ENCODE measurements at places on chromosomes 4 and X.

- DNase-seq: no peak
Observed at GRCh38 chr4:71648448-71648847, 135.4 kb downstream of the GC start.

- no peak for DNase-seq
Observed at GRCh38 chr4:99687120-99687519, 29.5 kb upstream of the C4orf54 start.

- no peak for DNase-seq
Observed at GRCh38 chrX:2176733-2177132, 324.0 kb downstream of the DHRSX start.

- DNase-seq: no peak
Observed at GRCh38 chr4:970854-971520, 2.4 kb downstream of the DGKQ start.

DNA sequence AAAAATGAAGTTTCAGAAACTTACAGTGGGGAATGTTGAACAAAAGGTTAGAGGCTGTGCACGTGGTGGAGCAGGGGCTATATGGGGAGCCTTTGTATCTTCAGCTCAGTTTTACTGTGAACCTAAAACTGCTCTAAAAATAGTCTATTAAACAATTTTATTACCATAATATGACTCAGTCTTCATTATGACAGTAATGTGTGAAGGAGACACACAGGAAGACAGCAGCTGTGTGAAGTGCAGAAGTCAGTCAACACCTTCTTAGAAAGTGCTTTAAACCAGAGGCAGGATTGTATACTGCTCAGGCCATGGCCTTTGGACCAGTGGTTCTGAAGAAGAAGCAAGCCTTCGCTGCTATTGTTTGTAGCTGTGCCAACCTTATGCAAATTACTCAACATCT lies 89.7 kb downstream of the ARHGAP10 start:
- no peak for DNase-seq

GRCh38 chr4:173039617-173040577 lies 128.7 kb upstream of the GALNT7 start:
- no peak for DNase-seq

DNA sequence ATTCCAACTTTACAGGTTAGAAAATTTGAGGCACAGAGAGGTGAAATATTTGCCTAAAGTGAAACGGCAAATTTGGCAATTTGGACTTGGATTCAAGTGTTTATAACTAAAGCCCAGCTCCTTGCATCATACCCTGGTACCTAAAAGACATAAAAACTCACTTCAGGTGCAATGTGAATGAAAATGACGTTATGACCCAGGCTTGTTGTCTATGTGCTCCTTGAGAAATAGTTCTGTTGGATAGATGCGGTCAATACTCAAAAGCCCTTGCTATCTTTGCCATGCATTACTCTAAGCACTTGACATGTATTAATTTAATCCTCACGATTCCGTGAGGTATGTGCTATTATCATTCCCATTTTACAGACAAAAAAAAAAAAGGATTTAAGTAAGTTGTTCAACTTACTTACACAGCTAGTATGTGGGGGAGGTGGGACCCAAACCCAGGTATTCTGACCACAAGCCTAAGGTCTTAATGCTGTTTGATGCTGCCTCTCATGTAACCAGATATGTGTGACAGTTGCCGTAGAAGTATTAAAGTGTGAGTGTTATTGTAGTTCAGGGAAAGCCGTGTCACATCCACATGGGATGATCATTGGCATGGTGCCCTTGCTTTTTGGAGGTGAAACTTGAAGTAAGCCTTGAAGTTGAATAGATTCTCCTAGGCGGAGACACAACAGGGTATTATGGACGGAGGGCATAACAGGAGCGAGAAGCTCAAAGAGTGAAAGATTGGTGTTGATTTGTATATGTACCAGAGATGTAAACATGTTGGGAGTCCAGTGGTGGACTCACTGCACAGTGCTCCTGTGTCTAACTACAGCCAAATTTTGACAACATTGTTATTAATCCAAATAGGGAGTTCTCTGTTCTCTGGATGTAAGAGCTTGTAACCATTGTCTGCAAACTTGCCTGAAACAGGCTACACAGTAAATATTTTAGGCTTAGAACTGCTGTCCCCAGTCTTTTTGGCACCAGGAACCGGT lies 3.1 kb downstream of the SCML1 start:
- no peak for DNase-seq

DNA sequence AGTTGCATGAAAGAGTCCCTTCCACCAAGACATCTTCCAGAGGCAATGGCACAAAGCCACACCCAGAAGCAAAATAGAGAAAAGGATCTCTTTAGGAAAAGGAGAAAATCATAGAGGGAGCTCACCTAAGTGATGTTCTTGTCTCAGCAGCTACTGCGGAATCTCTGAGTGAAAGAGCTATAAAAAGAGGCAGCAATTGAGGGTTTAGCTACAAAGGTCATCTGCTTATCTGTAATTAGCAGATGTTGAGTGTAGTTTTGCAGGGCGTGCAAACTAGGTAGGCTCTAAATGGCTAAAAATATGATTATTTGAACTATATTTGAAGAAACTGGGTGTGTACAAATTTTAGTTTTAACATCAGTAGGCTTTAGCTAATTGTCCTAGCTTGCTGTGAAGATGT lies 276.0 kb downstream of the HS3ST1 start:
- DNase-seq: no peak

DNA sequence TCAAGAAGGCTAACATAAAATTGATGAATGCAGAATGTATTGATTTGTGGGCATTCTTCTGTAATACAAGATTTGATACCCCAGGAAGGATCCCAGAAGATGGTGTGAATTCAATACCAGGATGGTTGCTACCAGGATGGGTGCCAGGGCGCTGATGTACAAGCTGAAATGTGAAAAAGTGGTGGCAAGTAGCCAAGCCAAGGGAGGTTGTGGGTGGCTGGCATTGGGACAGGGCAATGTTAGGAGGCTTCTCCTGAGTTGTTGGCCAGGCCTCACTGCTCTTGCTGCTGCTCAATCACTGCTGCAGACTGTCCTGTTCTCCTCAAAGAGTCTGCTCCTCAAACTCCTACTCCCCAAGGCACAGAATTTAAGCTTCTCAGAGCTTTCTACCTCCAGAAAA lies 77.1 kb downstream of the RBM46 start:
- DNase-seq: no peak

DNA sequence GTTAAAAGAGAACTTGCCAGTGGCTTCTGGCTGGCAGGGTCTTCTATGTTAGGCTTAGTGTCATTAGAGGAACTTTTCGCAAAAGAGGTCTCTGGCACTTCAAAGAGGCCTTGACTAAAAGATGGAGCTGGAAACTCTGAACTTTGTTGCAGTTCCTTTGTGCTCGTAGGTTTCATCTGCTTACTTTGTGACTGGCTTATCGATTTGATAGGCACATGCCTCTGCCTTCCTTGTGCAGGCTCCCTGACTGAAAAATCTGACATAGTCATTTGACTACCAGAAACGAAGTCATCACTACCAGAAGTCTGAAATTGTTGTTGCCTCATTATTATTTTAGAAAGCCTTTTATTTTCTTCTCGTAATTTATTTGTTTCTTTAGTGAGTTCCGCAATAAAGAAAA lies 93.9 kb upstream of the IL13RA1 start:
- no peak for DNase-seq

- DNase-seq: no peak
Observed at GRCh38 chr4:152988721-152989553, 52.8 kb downstream of the FHDC1 start.

- no peak for DNase-seq
Observed at GRCh38 chrX:45137531-45137930, 63.1 kb downstream of the DIPK2B start.

DNA sequence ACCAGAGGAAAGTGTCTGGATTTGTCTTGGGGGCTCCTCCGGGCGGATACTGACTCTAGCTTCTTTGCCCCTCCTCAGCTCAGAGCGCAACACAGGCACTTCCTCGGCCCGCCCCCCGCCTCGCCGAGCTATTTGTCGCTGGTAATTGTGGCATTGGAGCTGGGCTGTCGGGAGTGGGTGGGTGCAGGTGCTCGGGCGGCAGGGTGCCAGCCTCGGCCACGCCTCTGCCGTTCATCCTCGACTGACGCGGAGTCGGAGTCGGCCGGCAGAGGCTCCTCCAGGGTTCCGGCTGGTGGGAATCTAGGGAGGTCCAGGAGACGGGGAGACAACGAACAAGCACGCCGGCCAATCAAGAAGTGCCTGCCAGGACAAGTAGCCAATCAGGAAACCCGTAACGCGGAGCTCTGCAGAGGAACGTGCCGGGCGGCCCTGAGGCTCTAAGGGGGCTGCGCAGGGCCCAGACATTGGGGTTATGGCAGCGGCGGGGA lies 3.9 kb upstream of the SYN1 start:
- peak; percentile 63 for DNase-seq

GRCh38 chr4:178414881-178415446 lies 972.7 kb upstream of the AGA start:
- no peak for DNase-seq

DNA sequence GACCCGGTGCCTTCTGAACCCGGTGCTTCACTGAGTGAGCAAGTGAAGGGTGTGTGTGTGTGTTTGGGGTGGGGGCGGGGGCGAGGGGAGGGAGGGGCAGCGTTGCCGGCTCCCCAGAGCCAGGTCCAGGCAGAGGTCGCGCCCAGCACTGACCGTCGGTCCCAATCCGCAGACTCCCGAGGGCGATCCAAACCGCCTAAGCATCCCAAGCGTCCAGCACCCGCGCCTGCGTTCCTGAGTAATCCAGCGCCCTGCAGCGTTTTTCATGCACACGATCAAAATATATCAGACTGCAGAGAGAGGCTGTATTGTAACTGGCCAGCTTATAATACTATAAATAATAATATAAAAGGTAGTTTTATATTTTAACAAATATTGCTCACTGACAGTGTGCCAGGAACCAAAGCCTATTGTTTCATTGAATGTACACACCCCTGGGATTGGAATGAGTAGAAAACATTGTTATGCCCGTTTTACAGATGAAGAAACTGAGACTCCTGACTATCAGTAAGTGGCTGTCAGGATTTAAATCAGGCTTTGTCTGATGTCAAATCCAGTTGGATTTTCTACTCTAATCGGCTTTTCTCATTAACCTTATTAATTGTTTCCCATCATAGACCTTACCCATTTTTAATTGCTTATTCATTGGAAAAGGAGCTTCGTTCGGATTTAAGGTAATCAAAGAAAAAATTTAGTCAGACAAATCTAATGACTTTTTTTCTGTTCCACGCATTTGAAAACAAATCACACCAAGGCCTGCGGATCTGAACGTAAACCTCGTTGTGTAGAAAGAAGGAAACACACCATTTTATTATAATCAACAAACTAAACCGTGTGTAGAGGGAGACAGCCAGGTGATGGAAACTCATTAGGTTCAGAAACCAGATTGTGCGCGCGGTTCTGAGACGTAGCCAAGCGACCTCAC lies 4.0 kb upstream of the NKX3-2 start:
- DNase-seq: no peak

DNA sequence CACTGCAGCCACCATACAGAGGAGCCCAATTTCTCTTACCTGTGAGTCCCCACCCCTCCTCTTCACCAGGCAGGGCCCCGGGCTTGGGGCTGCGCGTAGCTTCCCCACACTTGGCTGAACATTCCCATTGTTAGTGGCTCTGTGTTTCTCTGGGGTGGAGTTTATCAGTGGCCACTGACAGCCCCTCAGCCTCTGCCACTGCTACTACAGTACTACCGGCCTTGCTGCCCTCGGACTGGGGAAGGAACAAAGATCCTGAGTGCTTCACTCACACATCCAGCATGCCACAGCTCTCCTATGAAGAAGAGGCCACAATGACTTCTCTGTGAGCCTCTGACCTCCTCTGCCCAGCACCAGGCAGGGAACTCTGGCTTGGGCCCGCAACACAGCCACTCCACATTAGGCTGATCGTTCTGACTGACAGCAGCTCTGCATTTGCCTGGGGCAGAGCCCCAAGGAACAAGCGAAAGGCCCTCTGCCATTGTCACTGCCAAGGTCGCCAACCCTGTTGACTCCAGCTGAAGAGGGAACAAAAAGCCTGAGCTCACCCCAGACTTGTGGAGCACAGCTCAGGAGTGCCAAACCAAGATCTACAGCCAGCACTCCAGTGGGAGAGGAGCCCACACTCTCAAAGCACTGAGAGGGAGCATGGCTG lies 24.0 kb downstream of the ABCB7 start:
- no peak for DNase-seq

DNA sequence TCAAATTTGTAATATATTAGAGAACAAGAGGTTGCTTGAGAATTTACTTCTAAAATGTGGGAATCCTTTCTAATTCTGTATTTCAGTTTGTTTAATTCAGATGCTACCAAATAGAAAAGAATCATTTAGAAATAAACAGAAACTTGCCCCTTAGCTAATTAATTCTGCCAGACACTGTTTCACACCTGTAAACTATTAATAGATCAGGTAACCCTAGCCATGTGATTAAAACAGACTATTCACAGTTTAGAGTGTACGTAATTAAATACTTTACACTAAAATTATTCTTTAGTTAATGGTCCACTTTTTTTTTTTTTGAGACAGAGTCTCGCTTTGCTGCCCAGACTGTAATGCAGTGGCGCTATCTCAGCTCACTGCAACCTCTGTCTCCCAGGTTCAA lies 124.0 kb downstream of the PTPN13 start:
- no peak for DNase-seq

DNA sequence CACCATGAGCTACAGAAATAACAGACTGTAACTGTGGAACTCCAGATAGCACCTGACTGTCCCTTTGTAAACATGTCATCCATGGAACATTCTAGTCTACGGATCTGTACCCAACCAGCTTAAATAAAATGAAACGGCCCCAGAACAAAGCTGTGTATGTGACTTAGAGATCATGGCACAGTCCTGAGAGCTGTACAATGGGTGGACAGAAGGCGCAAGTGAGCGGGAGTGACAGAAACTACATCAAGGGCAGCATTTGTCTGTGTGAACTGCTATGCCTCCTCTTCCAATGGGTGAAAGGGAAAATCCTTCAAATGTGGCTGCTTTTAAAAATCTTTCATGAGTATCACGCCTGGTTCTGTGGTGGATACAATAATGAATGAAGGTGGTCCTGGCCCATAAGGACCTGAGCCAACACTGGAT lies 72.5 kb downstream of the FAT1 start:
- no peak for DNase-seq

- no peak for DNase-seq
Observed at GRCh38 chr4:158588777-158589176, 67.1 kb downstream of the RXFP1 start.

DNA sequence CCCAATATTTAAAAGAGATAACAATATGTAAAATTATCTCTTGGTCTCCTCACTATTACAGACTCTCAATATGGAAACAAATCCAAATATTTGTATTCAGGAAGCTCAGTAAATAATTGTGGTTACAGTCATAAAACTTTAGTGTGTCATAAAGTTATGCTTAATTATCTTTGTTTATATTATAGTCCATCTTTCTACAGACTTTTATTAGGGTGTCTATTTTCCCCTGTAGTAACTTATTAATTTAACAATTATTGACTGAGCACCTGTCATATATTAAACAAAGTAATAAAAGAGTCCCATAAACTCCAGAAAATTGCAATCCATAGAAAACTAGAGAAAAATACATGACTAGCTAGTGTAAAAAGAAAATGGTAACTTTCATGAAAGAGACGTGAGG lies 61.6 kb upstream of the GPM6A start:
- no peak for DNase-seq

GRCh38 chr4:28772788-28773187 lies 1912.1 kb downstream of the STIM2 start:
- no peak for DNase-seq

GRCh38 chr4:118398226-118399090 lies 45.7 kb upstream of the PRSS12 start:
- DNase-seq: no peak

GRCh38 chr4:143189528-143189927 lies 4.8 kb downstream of the USP38 start:
- DNase-seq: no peak
